ENCODE measurements at places on chromosomes 12 and 14.

- no peak for DNase-seq
Observed at GRCh38 chr12:116242740-116243139, 34.8 kb downstream of the MED13L start.

DNA sequence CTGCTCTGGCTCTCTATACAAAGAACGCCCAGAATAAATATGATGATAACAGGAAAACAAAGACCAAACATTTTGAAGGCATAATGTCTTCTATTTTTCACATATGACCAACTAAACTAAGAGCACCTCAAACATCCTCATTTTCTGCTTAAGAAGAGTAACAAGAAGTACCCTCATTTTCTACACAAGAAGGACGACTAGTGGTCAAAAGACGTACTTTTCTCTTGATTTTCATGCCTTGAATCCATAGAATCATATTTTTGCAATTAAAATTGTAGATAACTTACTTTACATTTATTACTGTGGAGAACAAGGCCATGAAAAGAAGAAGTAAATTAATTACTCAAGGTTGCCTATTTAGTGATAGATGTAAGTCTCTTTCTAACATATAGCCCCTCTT, 358.6 kb downstream of the DUSP6 start:
- DNase-seq, result peak; percentile 54

GRCh38 chr12:1553987-1554982, 40.1 kb downstream of the FBXL14 start:
- no peak for DNase-seq

DNA sequence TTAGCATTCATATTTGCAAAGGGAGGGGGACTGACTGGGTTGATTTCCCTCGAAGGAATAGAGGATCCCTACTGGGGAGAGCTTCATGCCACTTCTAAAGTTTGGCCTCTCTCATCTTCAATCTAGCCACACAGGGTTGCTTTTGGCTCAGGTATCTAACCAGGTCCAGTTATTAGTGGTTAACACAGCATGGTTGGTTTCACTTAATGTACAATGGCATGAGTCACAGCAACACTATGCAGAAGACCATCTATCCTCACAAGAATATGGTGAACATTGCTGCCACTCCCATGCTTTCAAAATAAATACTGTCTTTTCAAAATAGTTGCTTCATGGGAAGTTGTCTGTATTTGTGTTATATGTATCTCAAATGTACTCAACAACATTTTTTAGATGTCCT, 6.6 kb upstream of the RAB3IP start:
- no peak for DNase-seq

DNA sequence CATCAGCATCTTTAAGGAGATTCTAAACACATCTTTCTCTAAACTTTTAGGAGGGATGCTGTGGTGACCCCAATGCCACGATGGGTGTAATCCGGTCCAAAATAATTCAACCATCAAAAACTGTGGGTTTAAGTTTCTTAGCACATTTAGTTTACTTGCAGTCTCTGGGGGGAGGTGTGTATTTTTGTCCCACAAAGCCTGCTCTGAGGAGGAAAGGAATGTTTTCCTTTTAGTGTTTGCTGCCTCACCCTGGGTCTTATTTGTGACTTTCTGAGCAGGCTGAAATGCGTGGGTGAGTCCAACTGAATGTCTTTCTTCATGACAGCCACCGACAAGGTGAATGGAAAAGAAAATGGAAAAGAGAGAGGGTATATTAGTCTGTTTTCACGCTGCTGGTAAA, 1324.7 kb downstream of the AACS start:
- no peak for DNase-seq

- DNase-seq, result no peak
Observed at GRCh38 chr12:53660041-53660440, 15.8 kb downstream of the ATP5MC2 start.

- DNase-seq, result no peak
Observed at GRCh38 chr14:34063470-34064164, 112.7 kb upstream of the EGLN3 start.

GRCh38 chr12:6031001-6031400, 85.9 kb upstream of the ANO2 start:
- DNase-seq, result no peak

DNA sequence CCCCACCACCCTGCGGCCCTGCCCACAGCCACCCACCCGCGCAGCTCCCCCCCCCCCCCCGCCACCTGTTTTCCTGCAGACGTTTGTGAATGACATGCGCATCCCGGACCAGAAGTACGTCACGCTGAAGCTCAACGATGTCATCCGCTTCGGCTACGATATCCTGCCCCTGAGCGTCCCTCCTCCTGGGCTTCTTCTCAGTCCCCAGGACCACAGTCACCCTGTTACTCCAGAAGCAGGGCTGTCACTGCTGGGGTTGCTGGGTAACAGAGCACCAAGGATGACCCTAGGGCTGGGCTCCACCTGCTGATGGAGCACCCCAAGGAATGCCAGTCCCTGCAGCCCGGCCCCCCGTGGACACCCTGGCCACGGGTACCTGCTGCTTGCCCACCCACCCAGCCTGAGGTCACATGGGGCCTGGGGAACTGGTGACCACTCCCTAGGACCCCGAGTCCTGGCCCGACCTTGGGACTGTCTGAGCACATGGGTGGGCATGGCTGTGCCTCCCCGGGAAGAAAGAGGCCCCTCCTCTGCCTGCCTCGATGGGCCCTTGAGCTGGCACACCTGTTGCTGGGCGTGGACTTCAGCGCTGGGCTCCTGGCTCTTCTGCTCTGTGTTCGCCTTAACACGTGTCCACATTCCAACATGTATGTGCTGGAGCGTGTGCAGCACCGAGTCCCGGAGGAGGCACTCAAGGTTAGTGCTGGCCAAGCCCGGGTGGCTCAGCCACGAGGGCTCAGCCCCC, 12.9 kb downstream of the CEP170B start:
- no peak for DNase-seq

GRCh38 chr12:19572920-19573558, 133.7 kb downstream of the AEBP2 start:
- peak; percentile 62 for DNase-seq

- no peak for DNase-seq
Observed at GRCh38 chr12:22164139-22164538, 118.1 kb downstream of the CMAS start.

DNA sequence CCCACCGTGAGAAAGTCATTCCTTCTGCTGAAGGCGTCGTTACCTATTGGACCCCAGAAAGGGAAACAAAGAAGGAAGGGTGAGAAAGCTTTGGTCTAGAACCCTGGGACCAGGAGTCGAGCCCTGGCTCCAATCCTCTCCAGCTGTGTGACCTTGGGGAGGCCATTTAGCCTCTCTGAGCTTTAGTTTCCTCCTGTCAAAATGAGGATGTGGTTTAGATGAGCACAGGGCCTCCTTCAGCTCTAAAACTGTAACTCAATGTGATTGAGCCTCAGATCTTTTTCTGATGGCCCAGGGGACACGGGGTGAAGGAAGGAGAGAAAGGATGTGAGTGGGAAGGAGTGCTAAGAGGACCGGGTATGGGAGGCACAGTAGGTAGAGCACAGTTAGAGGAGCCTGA, 7.7 kb downstream of the JDP2 start:
- DNase-seq, result no peak

- no peak for DNase-seq
Observed at GRCh38 chr12:45355730-45356129, 139.8 kb downstream of the ANO6 start.

GRCh38 chr12:113039911-113040445, 16.6 kb upstream of the DTX1 start:
- no peak for DNase-seq

DNA sequence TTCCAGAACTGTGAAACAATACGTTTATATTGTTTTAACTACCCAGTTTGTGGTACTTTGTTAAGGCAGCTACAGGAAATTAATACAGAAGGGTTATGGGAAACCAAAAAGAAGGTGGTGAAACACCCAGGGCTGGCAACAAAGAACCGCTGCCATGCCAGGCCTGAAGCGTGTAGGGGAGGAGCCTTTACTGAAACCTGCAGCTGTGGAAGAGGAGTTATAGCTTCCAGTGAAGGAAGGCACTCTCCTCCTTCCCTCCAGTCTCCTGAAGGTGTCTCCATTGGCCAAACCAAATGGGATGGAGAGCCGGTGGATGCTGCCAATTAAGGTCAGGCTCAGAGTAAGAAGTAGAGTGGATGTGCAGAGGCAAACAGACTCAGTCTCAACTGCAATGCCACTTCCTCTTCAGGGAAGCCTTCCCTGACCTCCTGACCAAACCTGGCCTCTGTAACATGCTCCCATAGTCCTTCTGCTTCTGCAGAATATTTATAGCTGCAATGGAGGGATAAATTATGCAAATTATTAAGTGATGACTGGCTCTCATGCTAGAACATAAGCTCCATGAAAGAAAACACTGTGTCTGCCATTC, 168.3 kb downstream of the DAD1 start:
- no peak for DNase-seq

DNA sequence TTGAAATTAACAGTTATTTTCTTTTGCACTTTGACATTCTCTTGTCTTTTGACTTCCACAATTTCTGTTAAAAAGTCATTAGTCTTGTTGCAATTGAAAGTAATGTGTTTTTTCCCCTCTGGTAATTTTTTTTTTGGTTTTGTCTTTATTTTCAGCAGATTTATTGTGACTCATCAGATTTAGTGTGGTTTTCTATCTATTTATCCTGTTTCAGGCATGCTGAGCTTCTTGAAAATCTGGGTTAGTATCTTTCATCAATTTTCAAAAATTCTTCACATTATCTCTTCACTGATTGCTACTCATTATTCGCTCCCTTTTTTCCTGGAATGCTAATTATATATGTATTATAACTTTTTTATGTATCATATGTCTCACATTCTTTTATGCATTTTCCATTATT, 15.3 kb upstream of the NTF3 start:
- no peak for DNase-seq

GRCh38 chr12:63308671-63309070, 157.7 kb upstream of the AVPR1A start:
- DNase-seq, result no peak

DNA sequence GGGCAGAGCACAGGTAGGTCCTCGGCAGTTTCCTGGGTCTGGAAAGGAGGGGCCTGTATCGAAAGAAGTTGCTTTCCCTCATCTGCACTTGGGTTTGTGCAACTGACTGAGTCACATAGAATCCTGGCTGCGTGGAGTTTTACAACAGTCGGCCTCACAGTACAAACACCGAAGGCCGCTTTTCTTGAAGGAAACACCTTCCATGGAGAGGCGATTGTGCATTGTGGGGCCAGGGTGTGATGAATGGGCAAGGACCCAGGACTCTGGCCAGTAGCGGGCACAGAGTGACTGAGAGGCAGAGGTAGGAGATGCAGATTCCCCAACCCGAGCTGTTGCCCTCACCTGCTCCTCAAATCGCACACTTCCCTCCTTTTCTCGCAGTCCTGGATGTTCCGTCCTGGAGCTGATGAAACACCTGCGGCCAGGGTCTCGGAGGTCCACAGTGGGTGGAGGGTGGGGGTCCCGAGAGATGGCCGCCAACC, 7.7 kb downstream of the CCND2 start:
- DNase-seq, result no peak

DNA sequence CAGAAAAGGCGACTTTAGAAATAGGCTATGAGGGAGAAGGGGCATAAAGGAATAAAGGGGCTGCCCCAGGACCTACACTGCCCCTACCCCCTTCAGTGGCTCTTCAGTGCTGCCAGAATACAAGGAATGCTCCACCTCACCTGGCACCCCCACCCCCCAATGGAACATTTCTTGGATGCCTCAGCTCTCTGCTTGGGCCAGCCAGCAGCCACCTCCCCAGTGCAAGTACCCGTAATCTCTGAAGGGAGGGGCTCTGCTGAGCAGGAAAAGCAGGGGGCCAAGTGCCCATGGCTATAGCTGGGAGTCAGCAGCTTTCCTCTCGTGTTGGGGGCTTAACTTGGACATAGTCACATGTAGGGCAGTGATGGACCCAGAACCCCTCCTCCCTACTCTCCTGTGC, 33.3 kb downstream of the BAZ2A start:
- DNase-seq, result no peak

- no peak for DNase-seq
Observed at GRCh38 chr14:79584679-79585078, 626.6 kb downstream of the DIO2 start.

GRCh38 chr12:50859621-50860310, 17.0 kb downstream of the TMPRSS12 start:
- no peak for DNase-seq

GRCh38 chr14:89814126-89814525, 140.4 kb downstream of the EFCAB11 start:
- DNase-seq, result no peak

GRCh38 chr12:53179687-53180219, 769 bp upstream of the ZNF740 start:
- no peak for DNase-seq

GRCh38 chr14:95695051-95695450, 8.8 kb downstream of the TCL1B start:
- no peak for DNase-seq

GRCh38 chr14:35687335-35687939, 121.7 kb downstream of the RALGAPA1 start:
- DNase-seq, result peak; percentile 46

DNA sequence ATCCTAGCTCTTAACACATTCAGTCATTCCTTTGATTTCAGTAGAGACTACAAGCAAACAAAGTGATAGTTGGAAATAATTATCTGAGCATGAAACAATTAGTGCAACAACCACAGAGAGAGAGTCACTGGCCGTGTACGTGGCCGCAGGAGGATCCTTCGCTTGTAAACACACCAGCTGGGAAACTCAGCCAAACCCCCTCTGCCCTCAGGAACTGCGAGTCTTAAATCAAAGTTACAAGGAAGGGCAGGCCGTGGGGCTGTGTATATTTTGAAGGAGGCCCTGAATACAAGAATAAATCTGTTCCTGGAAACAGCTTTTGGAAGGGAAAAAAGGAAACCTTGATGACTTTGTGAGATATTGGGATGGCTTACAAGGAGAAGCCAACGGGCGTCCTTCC, 164.5 kb downstream of the ANO2 start:
- DNase-seq, result no peak

DNA sequence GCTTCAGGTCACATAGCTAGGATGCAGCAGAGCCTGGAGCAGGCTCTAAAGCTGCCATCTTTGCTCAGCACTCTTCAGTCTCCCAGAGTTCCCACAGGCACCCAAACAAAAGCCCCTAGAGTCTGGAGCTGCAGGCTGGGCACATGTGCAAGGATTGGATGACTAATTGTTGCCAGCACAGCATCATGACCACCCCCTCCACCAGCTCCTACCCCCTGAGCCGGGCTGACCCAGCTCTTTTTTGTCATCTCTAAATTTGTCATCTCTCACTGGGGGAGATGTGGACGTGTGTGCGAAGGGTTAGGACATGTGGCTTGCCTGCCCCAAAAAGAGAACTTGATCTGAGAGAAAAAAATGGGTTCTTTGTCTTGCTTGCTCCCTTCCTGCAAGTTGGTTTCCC, 4.3 kb upstream of the MMP19 start:
- no peak for DNase-seq
